CD4-positive, alpha-beta T cell treated with Interleukin-6 for 4 hours (primary cell): ENCODE measurements at places on chromosomes 4 and X.

DNA sequence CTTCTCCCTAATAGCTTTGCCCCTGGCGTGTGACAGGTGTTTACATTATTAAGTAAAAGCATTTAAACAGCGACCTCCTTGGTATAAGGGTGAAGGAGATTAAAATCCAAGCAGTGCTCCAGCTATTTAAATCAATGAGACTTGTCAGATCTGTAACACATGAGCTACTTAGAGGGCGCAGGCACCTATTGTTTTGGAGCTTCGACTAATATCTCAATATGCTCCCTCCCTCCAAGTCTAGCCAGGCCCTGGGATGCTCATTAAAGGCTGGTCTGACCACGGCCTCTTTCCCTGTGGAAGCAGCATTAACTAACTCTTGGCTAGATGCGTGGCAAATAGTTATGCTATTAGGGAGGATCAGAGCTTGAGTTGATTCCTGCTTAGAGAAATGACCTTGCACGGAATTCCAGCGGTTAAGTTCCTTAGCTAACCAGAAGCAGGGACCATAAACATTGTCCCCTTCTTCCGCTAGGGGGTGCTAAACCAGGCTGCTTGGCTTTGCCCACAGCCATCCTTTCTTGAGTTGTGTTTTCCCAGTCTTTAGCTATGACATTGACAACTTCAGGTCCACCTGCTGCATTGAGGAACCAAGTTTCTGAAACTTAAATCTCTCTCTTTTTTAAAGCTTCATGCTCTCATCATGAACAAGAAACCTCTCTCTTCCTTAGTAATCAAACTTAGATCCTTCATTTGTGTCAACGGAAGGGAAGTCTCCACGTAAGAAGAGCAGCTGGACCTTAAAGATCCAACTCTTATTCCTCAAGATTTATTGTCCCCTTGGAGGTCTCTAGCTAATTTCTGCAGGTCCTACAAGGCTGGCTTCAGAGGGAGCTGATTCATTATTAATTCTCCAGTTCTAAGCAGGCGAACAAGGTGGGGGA lies 80.7 kb upstream of the IGFBP7 start:
- DNase-seq = no peak

DNA sequence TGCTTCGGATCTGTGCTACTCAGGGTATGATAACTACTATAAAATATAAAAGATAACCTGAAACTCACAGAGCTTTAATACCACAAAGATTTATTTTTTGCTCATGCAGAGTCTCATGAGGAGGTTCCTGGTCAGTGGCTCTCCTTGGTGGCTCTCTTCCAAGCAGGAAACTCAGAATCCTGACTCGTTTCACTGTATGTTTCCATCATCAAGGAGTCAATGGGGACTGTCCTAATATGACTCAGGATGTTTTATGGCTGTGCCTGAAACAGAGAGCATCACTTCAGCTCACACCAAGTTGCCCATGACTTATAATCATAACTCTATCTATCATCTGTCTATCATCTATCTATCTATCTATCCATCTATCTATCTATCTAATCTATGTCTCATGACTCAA lies 620.8 kb upstream of the NR3C2 start:
- DNase-seq = no peak

DNA sequence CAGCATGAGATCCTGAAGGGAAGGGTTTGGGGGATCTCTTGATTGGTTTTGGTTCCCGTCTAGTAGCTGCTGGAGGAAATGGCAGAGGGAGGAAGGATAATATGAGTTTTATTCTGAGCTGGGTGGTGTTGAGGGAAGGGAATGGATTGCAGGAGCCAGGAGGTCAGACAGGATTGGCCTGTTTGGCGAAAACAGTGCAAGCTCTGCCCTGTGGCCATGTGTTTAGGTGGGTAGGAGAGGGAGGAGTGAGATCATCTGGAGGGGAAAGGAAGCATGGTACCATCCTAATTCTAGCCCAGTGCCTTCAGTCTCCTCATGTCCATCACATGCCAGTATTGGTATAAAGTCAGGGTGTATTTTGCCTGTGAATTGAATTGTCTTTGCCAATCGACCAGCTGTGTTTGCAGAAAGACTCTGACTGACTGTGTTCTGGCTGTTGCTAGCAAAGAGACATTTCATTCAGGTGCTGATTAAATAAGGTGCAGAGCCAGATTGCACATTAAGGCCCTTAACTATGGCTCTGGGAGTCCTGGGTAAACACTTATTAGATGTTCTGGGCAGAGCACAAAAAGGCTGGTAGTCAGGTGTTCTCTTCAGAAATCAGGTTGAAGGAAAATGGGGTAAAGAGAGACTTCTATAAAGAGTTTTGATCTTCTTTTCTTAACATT lies 10.0 kb downstream of the TMEM164 start:
- no peak for DNase-seq

DNA sequence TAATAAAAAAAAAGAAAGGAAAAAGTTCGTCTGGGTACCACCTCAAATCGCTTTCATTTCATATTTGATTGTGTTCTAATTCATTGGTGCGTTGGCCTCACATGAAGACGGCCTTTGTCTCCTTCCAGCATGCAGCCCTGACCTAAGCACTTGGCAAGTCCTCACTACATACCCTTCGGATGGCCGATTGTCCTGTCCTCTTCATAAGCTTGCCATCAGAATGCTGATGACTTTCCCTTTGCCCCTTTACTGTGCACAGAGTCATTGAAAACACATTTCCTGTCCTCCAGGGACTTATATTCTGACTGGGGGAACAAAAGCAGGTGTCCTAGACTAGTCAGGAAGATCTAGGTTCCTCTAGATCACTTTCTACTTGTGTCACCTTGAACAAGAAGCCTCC lies 43.0 kb downstream of the RTL5 start:
- no peak for DNase-seq

GRCh38 chr4:82797040-82797404 lies 1.6 kb downstream of the SCD5 start:
- no peak for DNase-seq

DNA sequence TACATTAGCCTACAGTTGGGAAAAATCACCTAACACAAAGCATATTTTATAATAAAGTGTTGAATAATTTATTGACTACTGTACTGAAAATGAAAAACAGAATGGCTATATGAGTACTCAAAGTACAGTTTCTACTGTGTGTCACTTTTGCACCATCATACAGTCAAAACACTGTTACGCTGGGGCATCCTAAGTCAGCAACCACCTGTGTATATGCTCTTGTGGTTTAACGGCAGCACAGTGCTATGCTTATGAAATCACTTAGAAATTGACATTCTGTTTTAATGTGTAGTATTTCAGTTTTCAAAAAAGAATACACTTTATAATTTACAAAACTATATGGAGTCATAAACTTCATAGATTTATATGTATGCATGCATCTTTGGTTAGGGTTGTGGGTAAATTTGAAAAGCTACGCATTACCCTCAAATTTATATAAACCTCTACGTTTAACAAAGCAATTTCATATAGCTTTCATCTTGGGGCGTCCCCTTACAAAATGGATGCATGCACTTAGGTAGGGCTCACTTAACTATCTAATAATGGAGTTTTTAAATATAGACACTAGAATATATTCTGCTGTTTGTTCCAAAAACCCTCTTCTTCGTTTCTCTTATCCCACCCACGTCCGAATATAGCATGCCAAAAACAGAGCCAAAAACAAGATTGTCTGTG lies 690 bp upstream of the NEIL3 start:
- no peak for DNase-seq

GRCh38 chrX:47489507-47490275 lies 6.7 kb upstream of the ZNF41 start:
- no peak for DNase-seq

GRCh38 chrX:6861456-6861855 lies 286.1 kb upstream of the STS start:
- DNase-seq = no peak

DNA sequence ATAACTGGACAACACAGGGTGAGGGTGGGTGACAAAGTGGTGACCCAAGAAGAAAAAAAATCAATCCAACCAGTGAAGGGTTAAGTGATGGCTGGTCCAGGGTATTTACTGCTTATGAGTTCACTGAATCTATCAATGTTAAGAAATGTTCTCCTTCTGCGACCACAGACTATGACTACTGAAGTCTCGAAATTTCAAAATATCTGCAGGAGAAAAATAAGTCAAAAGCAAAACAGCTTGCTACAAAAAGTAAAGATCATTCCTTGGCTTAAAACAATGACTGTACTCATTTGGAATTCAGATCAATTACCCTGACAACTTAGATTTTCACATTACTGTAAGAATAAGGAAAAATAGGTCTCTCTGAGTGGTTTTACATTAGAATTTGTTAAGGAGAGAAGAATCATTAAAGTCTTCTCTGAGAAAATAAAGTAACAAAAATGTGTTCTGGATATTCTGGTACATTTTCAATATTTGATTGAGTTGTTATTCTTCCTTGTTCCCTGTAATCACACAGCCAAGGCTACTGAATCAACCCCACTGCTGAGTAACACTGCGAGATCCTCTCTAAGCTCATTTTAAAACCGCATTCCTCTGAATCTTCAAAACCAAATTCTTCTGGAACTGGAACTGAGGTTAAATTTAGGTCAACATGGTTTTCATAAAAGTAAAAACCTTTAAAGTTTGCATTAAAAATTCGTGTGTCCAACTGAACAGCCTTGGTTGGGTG lies 22.7 kb downstream of the SMPX start:
- DNase-seq = no peak

GRCh38 chr4:144667500-144667899 lies 21.5 kb downstream of the HHIP start:
- DNase-seq = no peak

DNA sequence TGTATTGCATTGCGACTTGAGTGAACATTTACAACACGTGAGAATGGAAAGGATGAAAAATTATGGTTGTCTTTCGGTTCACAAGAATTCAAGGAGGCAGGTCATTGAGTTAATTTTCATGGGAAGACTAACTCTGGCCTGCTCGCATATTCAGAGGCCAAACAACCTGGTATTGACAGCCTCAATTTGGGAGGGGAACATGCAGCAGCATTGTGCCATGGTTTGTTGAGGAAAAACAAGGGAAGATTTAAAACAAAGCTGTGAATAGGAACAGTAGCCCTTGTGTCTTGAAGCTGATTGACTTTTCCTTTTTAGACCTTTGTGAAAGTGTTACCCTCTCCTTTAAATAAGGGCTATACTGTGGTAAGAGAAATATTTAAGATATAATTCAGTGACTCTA lies 31.9 kb downstream of the FAT4 start:
- DNase-seq = no peak

GRCh38 chrX:125998432-125998831 lies 167.7 kb downstream of the DCAF12L2 start:
- no peak for DNase-seq
